Stimulated activated CD4-positive, alpha-beta T cell treated with anti-CD3 and anti-CD28 coated beads, Interleukin-15, amount 100 ng/mL, for 1 hour (primary cell): ENCODE measurements at places on chromosomes 4 and X.

- DNase-seq: no peak
Measured at GRCh38 chrX:41412261-41413081, 34.7 kb upstream of the NYX start.

DNA sequence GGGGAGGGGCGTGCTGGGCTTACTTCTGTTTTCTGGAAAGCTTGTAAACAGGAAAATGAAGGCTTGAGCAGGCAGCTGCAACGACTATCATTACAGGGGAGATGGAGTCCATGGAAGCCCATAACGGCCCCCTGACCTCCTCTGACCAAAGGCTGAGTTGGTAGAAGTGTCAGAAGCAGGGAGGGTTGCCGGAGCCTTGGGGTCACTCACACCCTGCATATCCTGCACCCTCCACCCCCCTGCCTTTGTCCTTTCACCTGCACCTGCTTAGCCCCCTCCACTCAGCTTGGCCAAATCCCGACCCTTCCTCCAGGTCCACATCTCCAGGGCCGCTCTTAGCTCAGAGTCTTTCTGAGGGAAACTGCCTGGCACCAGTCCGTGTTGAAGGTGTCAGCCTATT lies 12.5 kb upstream of the MSX1 start:
- DNase-seq: no peak

DNA sequence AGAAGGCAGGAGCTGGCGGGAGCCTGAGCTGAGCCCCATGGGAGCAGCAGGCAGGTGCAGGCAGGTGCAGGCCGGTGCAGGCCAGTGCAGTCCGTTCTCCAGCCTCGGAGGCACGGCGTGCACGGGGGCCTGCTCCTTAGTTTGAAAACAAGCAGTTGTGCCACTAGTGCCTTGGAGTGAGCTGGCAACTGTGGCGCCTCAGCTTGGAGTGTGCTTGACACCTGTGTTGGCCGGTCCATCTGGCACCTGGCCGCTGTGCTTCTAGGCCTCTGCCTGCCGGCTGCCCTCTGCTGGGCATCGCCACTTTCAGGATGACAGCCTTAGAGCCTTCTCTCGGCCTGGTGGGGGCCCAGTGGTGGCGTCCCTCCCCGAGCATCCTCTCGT lies 47.9 kb downstream of the RGS12 start:
- DNase-seq: no peak

GRCh38 chr4:78592088-78592783 lies 40.7 kb downstream of the ANXA3 start:
- no peak for DNase-seq

- no peak for DNase-seq
Measured at GRCh38 chr4:714087-714486, 8.5 kb downstream of the PCGF3 start.

DNA sequence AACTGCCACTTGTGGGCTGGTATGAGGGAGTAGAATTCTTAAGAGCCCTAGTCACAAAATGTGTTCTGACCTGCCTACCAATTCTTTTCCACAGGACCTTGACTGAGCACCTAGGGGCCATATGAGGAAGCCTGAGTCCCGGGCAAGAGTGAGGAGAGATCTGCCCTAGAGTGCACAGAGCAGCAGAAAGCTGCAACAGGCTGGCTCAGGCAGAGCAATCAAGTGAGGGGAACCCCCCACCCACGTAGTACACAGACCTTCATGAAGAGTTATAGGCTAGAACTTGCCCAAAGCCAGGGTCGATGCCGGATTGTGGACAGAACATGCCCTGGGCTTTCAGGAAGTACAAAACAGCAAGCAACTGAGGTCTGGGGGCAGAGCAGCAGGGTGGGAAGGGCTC lies 117.0 kb downstream of the SPOCK3 start:
- no peak for DNase-seq

- DNase-seq: no peak
Measured at GRCh38 chrX:9856588-9856987, 70.4 kb downstream of the SHROOM2 start.

DNA sequence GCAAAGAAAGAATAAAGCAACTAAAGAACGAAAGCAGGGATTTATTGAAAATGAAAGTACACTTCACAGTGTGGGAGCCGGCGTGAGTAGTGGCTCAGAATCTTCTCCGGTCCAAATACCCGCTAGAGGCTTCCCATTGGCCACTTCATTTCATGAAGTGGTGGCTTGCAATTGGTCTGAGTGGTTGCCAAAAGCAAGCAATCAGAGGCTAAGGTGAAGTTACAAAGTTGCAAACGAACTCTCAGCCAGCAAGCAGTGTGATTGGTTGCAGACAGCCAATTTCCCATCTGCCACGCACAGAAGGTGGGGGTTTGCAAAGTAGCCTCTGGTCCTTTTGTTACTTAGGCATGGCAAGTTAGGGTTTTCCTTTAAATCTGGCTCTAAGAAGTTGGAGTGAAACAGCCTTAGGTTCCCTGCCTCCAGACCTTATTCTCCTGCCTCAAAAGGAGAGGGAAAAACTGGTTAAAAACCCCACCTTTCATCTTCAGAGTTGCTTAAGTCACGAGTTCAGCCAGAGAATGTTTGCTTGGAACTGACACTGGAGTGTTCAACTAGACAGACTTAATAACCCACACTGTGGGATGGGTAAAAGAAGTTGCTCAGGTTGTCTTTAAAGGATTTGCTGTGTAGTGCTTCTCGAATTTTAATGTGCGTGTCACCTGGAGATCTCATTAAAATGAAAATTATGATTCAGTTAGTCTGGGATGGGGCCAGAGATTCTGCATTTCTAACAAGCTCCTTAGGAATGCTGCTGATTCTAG lies 6.9 kb upstream of the CLOCK start:
- DNase-seq: no peak
